Glutamatergic neuron (in vitro differentiated cells): ENCODE measurements at places on chromosomes 5 and 9. TPM values are rescaled to one million over a fixed set of nuclear protein-coding genes. Genes with fewer than 3 reads are reported as not detected.

GRCh38 chr5:149996205-149996890 is 4.1 kb downstream of the TIGD6 start:
- no peak overlapping the region for H3K27ac ChIP-seq
- no peak for DNase-seq
- H3K4me1 ChIP-seq: peaks cover 7% of the 10 kb centered on the region
- H3K27me3 ChIP-seq: peaks cover 13% of the 10 kb centered on the region
- no peaks in the 10 kb centered on the region for H3K36me3 ChIP-seq

DNA sequence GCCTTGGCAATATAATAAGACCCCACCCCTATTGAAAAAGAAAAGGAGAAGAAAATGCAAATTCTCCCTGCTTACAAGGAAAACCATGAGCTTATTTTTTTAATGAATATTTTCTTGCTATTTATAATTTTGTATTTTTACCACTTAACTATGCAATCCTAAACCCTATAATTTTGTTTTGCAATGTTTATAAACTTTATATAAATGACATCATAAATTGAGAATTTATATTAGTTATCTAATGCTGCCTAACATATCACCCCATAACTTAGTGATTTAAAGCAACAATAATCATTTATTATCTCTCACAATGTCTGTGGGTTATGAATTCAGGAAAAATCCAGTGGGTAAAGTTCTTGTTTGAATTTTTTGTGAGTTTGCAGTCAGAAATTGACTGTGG is 369.1 kb downstream of the TAF11L14 start:
- H3K27me3 ChIP-seq: peaks cover 3% of the 10 kb centered on the region
- no peak overlapping the region for H3K4me3 ChIP-seq
- H3K36me3 ChIP-seq: peaks cover 5% of the 10 kb centered on the region
- no peak for DNase-seq

DNA sequence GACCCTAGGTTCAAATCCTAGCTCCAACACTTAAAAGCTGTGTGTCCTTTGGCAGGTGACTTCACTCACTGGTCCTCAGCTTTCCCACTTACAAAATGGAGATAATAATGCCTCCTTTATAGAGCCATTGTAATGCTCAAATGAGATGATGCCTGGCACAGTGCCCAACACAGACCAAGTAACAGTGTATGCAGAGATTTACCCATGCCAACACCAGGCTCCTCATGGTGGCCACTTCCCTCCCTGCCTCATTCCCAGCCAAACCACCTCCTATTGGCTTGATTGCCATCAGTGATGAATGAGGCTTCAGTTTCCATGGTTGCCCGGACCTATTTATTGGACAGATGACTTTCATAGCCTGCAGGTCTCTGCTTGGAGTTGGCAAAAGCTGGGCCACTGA is 469.4 kb downstream of the CDK5RAP2 start:
- DNase-seq: no peak
- H3K27me3 ChIP-seq: no peaks in the 10 kb centered on the region
- H3K27ac ChIP-seq: no peak overlapping the region
- H3K4me1 ChIP-seq: peaks cover 16% of the 10 kb centered on the region
- no peaks in the 10 kb centered on the region for H3K36me3 ChIP-seq

DNA sequence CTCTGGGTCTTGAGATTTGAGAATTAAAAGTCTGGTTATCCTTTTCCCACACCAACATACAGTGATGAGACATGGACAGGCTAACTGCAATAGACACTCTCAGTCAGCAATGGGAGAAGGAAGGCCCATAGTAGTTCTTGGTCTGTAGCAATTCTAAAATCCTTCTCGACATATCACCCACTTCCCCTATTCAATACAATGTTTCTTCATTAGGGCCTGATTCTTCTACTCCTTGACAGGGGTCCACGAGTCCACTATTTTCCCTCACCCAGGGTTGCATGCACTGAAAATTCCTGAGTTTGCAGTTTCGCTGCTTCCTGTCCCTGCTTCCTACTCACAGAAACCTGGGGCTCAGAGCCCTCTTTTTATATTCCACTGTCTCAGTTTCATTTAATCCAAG is 402.8 kb downstream of the MAT2B start:
- DNase-seq: no peak
- H3K27ac ChIP-seq: no peak overlapping the region
- no peaks in the 10 kb centered on the region for H3K36me3 ChIP-seq
- peaks cover 16% of the 10 kb centered on the region for H3K4me1 ChIP-seq

THBS4 gene
- 41.1 TPM for total RNA-seq

DNA sequence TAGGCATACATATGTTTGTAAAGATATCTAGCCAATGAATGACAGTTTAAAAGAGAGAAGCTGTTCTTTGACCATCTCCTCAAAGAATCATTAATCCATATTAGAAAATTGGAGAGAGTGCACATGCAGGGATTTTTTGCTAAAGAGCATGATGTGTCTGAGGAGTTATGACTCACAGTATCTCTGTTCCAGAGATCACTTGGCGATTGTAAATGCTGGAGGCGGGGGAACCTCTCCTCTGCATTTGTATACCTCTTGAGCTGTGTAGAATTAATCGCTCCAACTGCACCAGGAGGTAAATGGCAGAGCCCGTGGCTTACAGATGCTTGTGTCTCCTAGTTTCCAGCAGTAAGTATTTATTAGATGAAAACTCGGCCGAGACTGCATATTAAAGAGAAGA is 3.6 kb upstream of the SPATA31D1 start:
- no peaks in the 10 kb centered on the region for H3K27me3 ChIP-seq
- no peaks in the 10 kb centered on the region for H3K4me1 ChIP-seq
- DNase-seq: no peak
- H3K4me3 ChIP-seq: no peak overlapping the region
- H3K27ac ChIP-seq: no peak overlapping the region

- H3K4me1 ChIP-seq: no peaks in the 10 kb centered on the region
- no peak overlapping the region for H3K27ac ChIP-seq
- no peaks in the 10 kb centered on the region for H3K27me3 ChIP-seq
- H3K4me3 ChIP-seq: no peak overlapping the region
- DNase-seq: no peak
Measured at GRCh38 chr9:126927419-126927818, 12.8 kb downstream of the RALGPS1 start.

GRCh38 chr5:137714946-137715345 is 20.9 kb downstream of the KLHL3 start:
- H3K4me3 ChIP-seq: no peak overlapping the region
- H3K36me3 ChIP-seq: peaks cover 14% of the 10 kb centered on the region
- DNase-seq: no peak
- H3K4me1 ChIP-seq: no peaks in the 10 kb centered on the region

SEC61B gene
- 131 TPM for total RNA-seq

ROPN1L gene
- total RNA-seq: not detected

SOX30 gene
- total RNA-seq: not detected

TXNDC8 gene
- total RNA-seq: not detected

DNA sequence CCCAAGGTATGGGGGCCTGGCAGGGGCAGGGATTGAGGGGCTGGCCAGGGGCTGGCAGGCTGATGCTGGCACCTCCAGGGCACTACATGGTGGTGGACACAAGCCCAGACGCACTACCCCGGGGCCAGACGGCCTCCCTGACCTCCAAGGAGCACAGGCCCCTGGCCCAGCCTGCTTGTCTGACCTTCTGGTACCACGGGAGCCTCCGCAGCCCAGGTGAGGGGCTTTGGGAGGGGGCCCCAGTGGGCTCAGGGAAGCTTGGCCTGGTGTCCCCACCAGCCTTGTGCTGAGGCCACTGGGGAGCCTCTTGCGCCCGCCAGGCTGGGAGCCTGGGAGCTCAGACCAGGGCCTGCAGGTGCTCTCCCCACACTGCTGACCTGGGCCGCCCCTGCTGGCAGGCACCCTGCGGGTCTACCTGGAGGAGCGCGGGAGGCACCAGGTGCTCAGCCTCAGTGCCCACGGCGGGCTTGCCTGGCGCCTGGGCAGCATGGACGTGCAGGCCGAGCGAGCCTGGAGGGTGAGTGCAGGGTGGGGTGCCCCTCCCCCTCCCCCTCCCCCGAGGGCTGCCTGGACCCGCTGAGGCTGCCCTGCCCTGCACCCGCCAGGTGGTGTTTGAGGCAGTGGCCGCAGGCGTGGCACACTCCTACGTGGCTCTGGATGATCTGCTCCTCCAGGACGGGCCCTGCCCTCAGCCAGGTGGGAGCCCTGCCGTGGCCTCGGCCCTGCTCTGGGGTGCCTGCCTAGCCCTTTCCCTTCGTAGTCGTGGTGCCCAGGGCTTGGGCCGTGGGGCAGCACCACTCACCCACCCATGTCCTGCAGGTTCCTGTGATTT is 5.7 kb downstream of the MAMDC4 start:
- H3K36me3 ChIP-seq: no peaks in the 10 kb centered on the region
- H3K4me3 ChIP-seq: no peak overlapping the region
- peak; percentile 23 for DNase-seq
- H3K27me3 ChIP-seq: no peaks in the 10 kb centered on the region
- no peak overlapping the region for H3K27ac ChIP-seq

- H3K4me3 ChIP-seq: no peak overlapping the region
- no peaks in the 10 kb centered on the region for H3K36me3 ChIP-seq
- H3K27ac ChIP-seq: no peak overlapping the region
Measured at GRCh38 chr9:109355564-109356297, 34.9 kb upstream of the EPB41L4B start.

- no peak for DNase-seq
- peak overlapping the region; percentile 16 for H3K27ac ChIP-seq
- H3K4me3 ChIP-seq: no peak overlapping the region
- no peaks in the 10 kb centered on the region for H3K36me3 ChIP-seq
Measured at GRCh38 chr5:31754741-31755675, 116.1 kb downstream of the PDZD2 start.

GRCh38 chr9:79663878-79664277 is 92.1 kb downstream of the TLE4 start:
- H3K27me3 ChIP-seq: peaks cover 6% of the 10 kb centered on the region
- H3K27ac ChIP-seq: peak overlapping the region; percentile 88
- DNase-seq: peak; percentile 68
- H3K4me3 ChIP-seq: peak overlapping the region; percentile 77
- H3K4me1 ChIP-seq: peaks cover 62% of the 10 kb centered on the region
- H3K36me3 ChIP-seq: no peaks in the 10 kb centered on the region

DIPK1B gene
- total RNA-seq: 71.3 TPM

NIPAL4 gene
- total RNA-seq: not detected

DNA sequence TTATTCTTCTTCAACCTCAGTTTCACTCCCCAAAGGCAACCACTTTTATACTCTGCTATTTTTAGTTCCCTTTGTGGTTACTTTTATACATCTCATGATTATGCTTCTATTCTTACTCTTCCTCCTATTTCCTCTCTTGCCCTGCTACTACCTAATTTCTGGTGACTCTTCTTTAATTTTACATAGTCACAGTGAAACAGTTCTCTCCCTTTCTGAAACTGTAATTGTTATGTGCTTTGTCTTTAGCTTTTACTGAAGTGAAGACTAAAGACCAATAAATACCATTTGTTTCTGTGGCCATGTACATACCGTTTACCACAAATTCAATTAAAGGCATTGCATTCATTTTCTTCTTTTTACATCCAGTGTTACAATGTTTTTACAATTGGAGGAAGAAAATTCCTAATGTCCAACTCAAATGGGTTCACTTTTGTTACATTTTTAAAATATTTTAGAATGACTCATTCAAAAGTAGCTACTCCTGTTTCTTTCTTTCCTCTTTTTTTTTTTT is 410.6 kb downstream of the PSAT1 start:
- no peak overlapping the region for H3K4me3 ChIP-seq
- H3K27ac ChIP-seq: no peak overlapping the region
- H3K27me3 ChIP-seq: no peaks in the 10 kb centered on the region
- no peaks in the 10 kb centered on the region for H3K36me3 ChIP-seq
- H3K4me1 ChIP-seq: no peaks in the 10 kb centered on the region
- no peak for DNase-seq

- DNase-seq: peak; percentile 78
- H3K27me3 ChIP-seq: peaks cover 19% of the 10 kb centered on the region
Measured at GRCh38 chr5:139474890-139475791, 4.3 kb downstream of the SMIM33 start.

DNA sequence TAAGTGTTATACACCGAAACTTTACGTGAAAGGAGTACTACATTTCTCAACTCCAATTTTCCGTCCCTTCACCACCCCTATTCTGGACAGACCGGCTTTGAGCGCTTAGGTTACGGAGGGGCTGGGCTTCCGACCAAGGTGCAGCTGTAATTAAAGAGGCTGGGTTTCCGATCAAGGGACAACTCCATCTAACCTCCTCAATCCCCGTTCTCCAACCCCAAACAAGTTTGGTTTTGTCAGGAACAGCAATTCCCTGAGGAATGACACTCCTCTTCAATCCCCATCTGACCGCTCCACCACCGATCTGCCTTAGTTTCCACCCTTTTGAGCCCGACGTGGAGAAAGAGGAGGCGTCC is 577 bp downstream of the TUT7 start:
- H3K27me3 ChIP-seq: peaks cover 7% of the 10 kb centered on the region
- H3K36me3 ChIP-seq: no peaks in the 10 kb centered on the region
- no peak for DNase-seq
- H3K4me1 ChIP-seq: peaks cover 10% of the 10 kb centered on the region

CRHBP gene
- total RNA-seq: not detected

GMCL2 gene
- total RNA-seq: not detected

TNFSF8 gene
- not detected for total RNA-seq

GRCh38 chr5:1462358-1462757 is 17.1 kb upstream of the SLC6A3 start:
- peaks cover 11% of the 10 kb centered on the region for H3K27me3 ChIP-seq
- H3K4me3 ChIP-seq: no peak overlapping the region
- peak; percentile 17 for DNase-seq
- H3K36me3 ChIP-seq: peaks cover 29% of the 10 kb centered on the region

LRRC70 gene
- 0.91 TPM for total RNA-seq

- H3K4me3 ChIP-seq: no peak overlapping the region
- no peak for DNase-seq
- H3K4me1 ChIP-seq: peaks cover 2% of the 10 kb centered on the region
- H3K27me3 ChIP-seq: no peaks in the 10 kb centered on the region
- H3K27ac ChIP-seq: no peak overlapping the region
- H3K36me3 ChIP-seq: no peaks in the 10 kb centered on the region
Measured at GRCh38 chr9:69919461-69920061, 98.9 kb downstream of the CFAP95 start.

- H3K4me1 ChIP-seq: peaks cover 9% of the 10 kb centered on the region
- DNase-seq: peak; percentile 82
- H3K27me3 ChIP-seq: peaks cover 24% of the 10 kb centered on the region
- H3K4me3 ChIP-seq: peak within 1 kb of the TSS; percentile 97
- H3K27ac ChIP-seq: no peak within 1 kb of the TSS
Measured at GRCh38 chr5:129904102-129904666, at the start of gene CHSY3. Gene CHSY3 (plus strand): TSS chr5:129904465.

DNA sequence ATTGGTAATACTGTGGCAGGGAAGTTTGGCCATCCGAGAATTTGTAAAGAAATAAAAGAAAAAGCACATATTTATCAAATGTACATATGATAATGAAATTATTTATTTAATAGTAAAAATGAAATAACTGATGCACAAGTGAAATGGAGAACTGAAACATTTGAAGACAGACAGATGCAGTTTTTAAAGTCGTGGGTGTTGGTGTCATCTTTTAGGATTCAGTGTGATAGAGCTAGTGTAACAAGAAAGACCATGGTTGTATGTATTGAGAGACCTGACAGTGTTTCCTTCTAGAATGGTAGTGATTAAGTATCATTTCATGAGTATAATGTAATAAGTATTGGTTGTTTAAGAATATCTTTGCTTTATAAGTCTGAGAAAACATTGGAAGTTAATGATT is 2.4 kb downstream of the SEC61B start:
- H3K27me3 ChIP-seq: peaks cover 17% of the 10 kb centered on the region
- peaks cover 16% of the 10 kb centered on the region for H3K4me1 ChIP-seq
- no peak for DNase-seq
- H3K4me3 ChIP-seq: no peak overlapping the region
- no peak overlapping the region for H3K27ac ChIP-seq

- H3K27ac ChIP-seq: no peak overlapping the region
- peaks cover 7% of the 10 kb centered on the region for H3K36me3 ChIP-seq
- H3K4me1 ChIP-seq: peaks cover 2% of the 10 kb centered on the region
- no peak overlapping the region for H3K4me3 ChIP-seq
- H3K27me3 ChIP-seq: peaks cover 2% of the 10 kb centered on the region
- DNase-seq: no peak
Measured at GRCh38 chr5:167912941-167913665, 378.3 kb upstream of the WWC1 start.
